ENCODE measurements at places on chromosomes 11 and 22. TPM values are rescaled to one million over a fixed set of nuclear protein-coding genes. Genes with fewer than 3 reads are reported as not detected.

GTPBP1 gene
- total RNA-seq = 28.1 TPM

RIC3 gene
- total RNA-seq = not detected

DNA sequence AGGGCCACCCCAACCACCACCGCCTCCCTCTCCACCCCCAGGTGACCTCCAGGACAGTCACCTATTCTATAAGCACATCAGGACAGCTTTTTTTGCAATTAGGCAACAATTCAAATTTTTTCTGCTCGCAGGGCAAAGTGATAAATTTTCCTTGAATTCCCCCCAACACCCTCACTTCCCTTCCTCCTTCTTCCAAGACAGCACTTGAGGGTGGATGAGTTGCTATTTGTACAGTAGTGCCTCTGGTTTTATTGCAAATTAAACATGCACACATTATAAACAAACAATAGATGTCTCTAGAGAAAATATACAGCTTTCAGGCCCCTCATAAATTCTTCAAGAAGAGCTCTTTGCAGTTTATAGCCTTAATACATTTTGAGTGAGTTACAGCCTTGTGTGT is 80.9 kb upstream of the USP47 start:
- no peak for DNase-seq

- no peak for DNase-seq
Measured at GRCh38 chr22:49544286-49544685, 283.4 kb downstream of the BRD1 start.

GRCh38 chr22:36330655-36331305 is 57.0 kb downstream of the MYH9 start:
- DNase-seq = no peak
